ENCODE measurements at places on chromosomes 3 and 15. TPM values are rescaled to one million over a fixed set of nuclear protein-coding genes. Genes with fewer than 3 reads are reported as not detected.

- no peak for DNase-seq
These were observed 11.2 kb upstream of the TMEM212 start for GRCh38 chr3:171831936-171832335.

- DNase-seq: no peak
These were observed 220.1 kb downstream of the FEZF2 start for GRCh38 chr3:62153231-62153630.

DNA sequence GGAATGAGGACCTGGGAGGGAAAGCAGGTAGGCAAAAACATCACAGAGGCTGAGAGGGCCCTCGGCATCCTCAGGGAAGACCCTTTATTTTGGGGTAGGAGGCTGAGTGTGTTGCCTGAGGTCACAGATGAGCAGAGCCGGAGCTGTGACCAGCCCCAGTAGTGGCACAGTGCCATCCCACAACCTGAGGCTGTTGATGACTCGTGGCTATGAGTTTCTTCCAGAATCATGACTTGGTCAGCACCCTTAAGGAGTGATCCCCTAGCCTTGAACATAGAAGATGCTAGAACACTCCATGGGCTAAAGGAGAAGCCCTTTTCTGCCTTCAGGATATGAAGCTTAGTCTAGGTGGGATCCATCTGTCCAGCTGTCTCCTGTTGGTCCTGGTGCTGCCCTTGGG, 19.5 kb upstream of the CXCR6 start:
- no peak for DNase-seq

DNA sequence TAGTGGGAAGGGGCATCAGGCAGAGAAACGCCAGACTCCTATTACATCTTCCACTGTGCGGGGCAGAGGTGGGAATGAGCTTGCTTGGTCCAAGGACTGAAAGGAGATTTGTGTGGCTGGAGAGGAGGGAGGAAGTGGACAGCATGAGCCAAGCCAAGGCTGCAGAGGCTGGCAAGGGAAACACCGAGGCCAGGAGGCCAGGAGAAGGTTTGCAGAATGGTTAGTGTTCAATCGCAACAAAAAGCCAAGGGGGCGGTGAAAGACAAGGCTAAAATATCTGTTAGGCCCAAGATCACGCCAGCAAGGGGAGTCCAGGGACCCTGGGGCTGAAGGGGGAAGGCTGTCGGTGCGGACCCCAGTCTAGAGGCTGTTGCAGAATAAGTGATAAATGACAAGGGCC, 75.8 kb downstream of the CPN2 start:
- no peak for DNase-seq

DNA sequence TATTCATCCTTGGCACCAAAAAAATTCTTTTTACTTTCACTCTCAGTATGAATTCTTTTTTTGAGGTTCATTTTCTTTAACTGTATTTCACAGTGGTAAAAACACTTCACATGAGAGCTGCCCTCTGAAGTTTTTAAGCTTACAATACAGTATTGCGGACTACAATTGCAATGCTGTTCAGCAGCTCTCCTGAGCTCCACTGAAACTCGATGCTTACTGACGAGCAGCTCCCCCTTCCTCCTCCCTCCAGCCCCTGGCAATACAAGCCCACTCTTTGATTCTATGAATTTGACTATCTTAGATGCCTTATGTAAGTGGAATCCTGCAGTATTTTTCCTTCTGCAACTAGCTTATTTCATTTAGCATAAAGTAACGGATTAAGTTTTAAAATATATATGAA, 183.4 kb downstream of the ADAMTS17 start:
- DNase-seq: no peak

DNA sequence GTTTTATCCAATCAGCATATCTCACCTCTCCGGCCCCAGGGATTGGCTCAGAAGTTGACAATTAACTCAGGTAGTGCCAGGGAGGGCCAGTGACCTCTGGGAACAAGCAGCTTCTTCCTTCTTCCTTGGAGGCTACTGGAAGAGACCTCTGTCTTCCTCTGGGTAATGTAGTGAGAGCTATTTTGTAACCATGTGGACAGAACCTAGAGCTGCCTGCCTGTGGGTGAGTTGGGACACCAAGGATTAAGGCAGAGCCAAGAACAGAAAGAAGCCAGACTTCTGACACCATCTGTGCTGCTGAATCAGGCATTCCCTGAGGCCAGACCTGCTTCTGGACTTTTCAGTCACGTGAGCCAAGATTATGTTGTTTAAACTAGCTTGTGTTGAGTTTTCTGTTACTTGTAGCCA, 5.9 kb upstream of the NDUFAF1 start:
- no peak for DNase-seq

- DNase-seq: no peak
These were observed 180.0 kb downstream of the LSAMP start for GRCh38 chr3:116265320-116265695.

GRCh38 chr3:154018100-154018696, 103.0 kb upstream of the ARHGEF26 start:
- DNase-seq: peak; percentile 1

GRCh38 chr3:73832426-73832825, 207.7 kb upstream of the PDZRN3 start:
- no peak for DNase-seq

- no peak for DNase-seq
These were observed 3.0 kb downstream of the POMGNT2 start for GRCh38 chr3:43102773-43103480.

DNA sequence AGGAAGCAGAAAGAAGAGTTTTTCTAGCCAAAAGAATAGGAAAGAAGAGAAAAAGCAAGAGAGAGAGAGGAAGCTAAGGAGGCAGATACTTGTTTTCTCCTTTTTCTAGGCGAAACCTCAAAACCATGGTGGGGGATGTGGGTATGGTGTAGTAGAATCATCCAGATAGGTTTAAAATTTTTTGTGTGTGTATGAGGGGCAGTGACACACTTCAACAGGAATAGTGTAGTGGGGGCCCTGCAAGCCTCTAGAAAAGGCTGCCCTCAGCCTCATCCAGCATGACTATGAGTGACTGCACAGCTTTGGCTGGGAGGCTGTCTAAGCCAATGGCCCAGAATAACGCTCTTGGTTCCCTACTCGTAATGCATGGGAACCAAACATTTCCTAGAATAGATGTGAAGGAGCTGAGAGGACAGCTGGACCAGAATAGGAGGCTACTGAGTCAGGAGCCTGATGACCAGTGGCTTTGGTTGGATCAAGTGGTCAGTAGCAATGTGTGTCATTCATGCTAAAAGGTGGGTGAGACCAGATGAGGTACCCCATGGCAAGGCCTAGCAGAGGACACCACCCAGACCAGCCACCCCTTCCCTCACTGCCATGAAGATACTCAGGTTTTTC, 24.4 kb downstream of the MOBP start:
- DNase-seq: no peak

DNA sequence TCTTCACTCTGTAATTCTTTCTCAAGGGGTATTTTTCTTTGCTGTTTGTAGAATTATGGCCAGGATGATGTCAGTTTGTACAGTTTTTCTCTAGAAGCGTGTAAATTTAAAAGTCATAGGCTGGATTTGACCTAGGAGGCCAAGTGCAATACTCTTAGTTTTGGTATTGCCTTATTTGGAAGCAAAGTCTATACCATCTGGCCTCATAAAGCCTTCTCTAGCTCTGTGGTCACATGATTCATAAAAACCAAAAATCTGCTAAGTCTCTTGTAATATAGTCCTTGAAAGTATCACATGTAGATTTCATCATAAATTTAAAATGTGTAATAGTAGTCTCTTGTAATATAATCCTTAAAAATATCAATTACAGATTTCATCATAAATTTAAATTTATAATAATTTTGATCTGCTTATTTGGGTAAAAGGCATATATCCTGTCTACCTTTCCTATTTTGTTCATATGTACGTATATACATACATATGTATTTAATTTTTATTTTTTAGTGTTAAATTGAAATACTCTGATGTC, 25.6 kb downstream of the TEX9 start:
- DNase-seq: no peak

GRCh38 chr15:37898362-37898761, 36.1 kb upstream of the TMCO5A start:
- DNase-seq: no peak

- DNase-seq: no peak
These were observed 42.8 kb downstream of the BDH1 start for GRCh38 chr3:197512691-197513571.

DNA sequence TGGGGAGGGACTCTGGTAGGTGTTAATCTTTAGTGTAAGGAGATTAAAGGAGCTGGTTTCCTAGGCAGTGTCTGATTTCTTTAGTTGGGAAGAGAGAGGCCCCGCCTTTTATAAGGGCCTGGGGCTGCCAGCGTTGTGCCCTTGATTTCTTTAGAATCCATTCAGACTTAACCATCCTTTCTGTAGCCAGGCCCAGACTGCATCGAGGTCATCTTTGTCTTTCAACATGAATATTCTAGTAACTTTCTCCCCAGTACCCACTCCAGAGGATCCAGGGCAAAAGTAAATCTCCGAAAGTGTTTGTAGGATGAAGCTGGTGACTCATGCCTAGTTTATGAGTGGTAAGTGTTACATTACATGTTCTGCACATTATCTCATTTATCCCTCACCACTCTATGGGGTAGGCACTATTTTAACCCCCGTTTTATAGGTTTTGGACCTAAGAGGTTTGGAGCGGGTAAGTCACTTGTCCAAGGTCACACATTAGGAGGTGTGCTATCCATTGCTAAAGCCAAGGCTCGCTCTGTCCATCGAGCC, 11.8 kb upstream of the USP3 start:
- no peak for DNase-seq

- no peak for DNase-seq
These were observed 110.0 kb downstream of the FHIT start for GRCh38 chr3:61141227-61141626.

DNA sequence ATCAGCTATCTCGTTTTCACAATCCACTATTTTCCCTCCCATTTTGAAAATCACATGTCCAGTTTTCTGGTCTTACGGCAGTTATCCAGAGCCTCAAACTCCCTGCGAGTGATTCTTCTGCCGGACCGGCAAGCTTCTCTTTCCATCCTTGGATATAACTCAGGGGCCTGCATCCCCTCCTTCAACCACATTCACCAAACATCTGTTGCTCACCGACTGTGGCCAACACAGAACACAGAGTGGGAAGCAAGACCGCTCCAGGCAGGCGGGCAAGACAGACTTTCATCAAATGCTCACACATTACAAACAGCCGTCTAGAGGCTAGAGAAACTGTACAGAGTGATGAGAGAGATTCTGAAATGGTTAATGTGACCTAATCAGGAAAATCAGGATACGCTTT, 7.6 kb upstream of the SLC12A8 start:
- DNase-seq: no peak

DNA sequence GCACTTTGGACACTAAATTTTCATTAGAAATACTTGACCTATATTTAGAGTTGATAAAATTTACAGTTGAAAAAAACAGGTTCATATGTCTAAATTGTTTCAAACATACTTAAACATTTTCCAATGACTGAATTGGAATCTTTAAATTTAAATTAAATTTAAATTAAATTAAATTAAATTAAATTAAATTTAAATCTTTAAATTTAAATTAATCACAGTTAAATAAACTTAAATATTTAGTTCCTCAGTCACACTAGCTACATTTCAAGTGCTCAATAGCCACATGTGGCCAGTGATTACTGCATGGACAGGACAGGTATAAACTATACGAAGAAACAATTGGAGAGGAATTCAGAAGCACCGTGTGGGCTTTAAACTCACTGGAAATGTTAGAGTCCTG, 16.8 kb downstream of the LRRC3B start:
- no peak for DNase-seq

GRCh38 chr3:86594838-86595237, 396.1 kb downstream of the VGLL3 start:
- DNase-seq: no peak

DNA sequence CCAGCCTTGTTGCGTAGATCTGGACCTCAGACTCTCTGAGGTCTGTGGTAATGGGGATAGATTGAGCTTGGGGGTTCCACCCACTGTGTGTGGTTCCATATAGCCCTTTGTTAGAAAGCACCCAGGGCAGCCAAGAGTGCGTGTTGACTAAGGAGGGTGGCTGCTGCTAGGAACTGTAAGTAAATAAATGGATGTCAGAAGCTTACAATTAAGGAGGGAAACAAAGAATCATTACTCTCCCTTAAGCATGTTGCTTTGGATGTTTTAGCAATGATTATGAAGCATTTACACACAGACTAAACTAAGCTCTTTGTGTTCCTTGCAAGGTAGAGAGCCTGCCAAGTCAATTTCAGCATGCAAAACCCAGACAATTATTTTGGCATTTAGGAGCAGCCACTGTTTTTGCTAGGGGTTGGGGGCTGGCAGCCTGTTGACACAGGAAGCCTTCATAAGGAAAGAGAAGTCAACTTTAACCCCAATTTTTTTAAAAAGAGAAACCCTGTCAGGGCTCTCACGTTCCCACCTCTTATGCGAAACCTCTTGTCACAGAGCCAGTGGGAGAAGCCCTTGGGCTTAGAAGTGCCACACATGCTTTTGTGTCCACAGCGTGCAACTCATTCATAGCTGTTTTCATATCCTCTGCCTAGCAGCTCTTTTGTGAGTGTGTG, 127.8 kb downstream of the CMSS1 start:
- DNase-seq: no peak

GRCh38 chr15:54033356-54033860, 55.2 kb downstream of the UNC13C start:
- no peak for DNase-seq

- no peak for DNase-seq
These were observed 539 bp upstream of the MGLL start for GRCh38 chr3:127822682-127823425.

GRCh38 chr3:40719660-40720287, 195.0 kb downstream of the ZNF621 start:
- no peak for DNase-seq

DNA sequence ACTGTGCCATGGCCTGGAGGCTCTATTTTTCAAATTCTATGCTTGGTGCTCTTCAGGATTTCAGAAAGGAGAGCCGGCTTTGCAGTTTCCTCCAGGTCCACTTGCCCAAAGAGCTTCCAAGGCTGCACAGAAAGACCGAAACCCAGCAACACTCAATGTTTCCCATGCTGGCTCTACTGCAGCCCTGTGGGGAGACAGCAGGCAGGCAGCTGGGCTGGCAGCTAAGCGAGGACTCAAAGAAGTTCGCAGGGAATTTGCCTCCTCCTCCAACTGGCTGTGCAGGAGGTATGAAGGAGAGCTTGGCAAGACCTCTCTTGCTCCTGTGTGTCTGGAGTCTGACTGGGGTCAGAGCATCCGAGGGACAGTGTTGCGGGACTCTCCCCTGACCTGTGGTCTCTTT, 17.4 kb upstream of the ITGA11 start:
- DNase-seq: no peak

- DNase-seq: no peak
These were observed 20.4 kb upstream of the NFKBIZ start for GRCh38 chr3:101828691-101829436.

Gene SPSB4
- not detected for polyA plus RNA-seq

Gene ARRDC4
- polyA plus RNA-seq: 16.4 TPM

Gene TRPM1
- polyA plus RNA-seq: not detected

Gene SHF
- polyA plus RNA-seq: 0.77 TPM

Gene FBN1
- polyA plus RNA-seq: not detected

Gene SI
- polyA plus RNA-seq: not detected

Gene GYG1
- 19.8 TPM for polyA plus RNA-seq

Gene C15orf62
- 0.53 TPM for polyA plus RNA-seq

Gene GABRA5
- polyA plus RNA-seq: not detected

Gene CHDH
- not detected for polyA plus RNA-seq

Gene GOLGA6A
- not detected for polyA plus RNA-seq

Gene ZNF385D
- not detected for polyA plus RNA-seq

Gene ZMYND10
- not detected for polyA plus RNA-seq
